ENCODE measurements at places on chromosomes 5 and 9.

- peak; percentile 45 for DNase-seq
These were observed 278.5 kb downstream of the CCDC171 start for GRCh38 chr9:15831384-15831783.

- no peak for DNase-seq
These were observed 131.2 kb upstream of the LPCAT1 start for GRCh38 chr5:1654786-1655495.

- peak; percentile 85 for DNase-seq
These were observed at the start of gene WHRN for GRCh38 chr9:114505187-114506081. Gene WHRN, minus strand, starts transcription at chr9:114505473. Its CDS starts 672 bp downstream, at chr9:114504801.

DNA sequence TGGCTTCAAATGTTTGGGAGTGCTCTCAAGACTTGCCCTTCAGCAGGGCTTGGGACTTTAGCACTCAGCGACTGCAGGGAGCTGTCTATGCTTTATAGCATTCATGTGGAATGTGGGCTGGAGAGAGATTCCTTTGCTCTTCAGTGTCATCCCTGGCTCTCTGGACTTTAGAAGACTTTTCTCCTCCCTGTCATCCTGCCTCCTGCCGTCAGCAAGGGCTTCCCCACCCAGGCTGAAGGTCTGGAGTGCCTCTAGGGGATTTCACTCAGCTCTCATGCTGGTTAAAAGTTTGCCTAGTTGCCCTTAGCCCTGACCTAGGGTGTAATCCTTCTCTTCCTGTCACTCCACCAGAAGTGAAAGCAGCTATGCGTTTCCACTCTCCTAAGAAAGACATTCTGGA is 210.9 kb downstream of the FRMD3 start:
- DNase-seq, result peak; percentile 44

All from fibroblast of skin of abdomen (primary cell).